Endothelial cell (in vitro differentiated cells): ENCODE measurements at places on chromosomes 2 and 18.

DNA sequence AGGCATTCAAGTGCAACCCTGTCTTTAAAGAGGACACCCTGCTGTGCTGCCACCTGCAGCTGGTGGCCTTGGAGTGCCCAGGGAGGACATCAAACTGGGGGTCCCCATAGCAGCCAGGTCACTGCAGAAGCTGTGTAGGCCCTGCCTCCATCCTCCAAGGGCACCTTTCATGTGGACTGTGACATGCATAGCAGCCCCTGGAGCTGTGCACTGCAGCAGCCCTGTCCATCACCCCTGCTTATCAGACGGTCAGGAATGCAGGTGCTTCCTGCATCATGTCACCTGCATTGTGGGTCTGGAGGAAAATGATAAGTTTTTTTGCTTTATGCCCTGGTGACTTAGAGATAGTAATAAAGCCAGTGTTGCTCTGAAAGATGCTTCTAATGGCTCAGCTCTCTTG lies 155.7 kb downstream of the DYSF start:
- peak; percentile 2 for DNase-seq

DNA sequence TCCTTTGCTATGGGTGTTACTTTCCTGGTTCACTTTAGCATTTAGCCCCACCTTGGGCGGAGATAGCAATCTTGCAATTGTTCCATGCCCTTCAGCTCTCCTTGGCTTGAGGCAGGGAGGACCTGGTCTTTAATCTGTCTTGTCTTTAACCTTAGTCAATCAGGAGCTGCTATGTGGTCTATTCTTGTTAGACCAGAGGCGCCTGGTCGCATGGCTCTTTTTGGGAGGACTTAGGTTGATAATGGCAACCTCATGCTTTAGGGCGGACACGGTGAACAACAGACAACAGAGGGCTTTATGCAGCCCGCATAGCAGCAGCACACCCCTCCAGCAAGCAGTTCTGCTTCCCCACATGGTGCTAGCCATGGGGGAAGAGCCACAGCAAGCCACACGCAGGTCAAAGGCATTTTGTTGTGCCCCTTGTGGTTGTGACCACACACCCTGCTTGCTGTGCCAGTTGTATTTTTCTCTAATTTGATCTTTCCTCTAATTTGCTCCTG lies 17.7 kb upstream of the ZDBF2 start:
- no peak for DNase-seq

- peak; percentile 84 for DNase-seq
These were observed 174.0 kb downstream of the SMAD2 start for GRCh38 chr18:47756364-47757016.

GRCh38 chr2:28956890-28957289 lies 24.2 kb upstream of the TOGARAM2 start:
- peak; percentile 36 for DNase-seq

GRCh38 chr2:226299771-226300170 lies 499.8 kb downstream of the IRS1 start:
- no peak for DNase-seq

GRCh38 chr2:7077660-7078267 lies 160.6 kb downstream of the RNF144A start:
- DNase-seq, result no peak

GRCh38 chr18:23631746-23632145 lies 31.0 kb downstream of the ANKRD29 start:
- DNase-seq, result no peak

GRCh38 chr2:190807886-190808285 lies 72.7 kb upstream of the GLS start:
- DNase-seq, result no peak

DNA sequence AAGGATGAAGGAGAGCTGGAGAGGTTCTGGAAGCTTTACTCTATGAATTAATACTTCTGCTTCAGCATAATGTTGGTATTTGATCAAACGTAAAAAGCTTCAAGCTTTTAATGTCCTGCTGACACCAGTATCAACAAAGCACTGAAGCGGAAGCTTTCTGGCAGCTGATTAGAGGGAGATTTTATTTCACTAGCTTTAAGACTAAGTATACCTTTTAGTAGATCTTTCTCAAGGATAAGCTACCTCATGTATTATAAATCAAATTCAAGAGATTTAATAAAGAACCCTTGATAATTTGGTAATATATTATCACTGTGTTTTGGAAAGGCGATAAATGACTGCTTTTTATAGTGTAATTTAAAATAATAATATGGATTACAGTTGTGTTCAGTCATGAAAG lies 128.0 kb upstream of the CD302 start:
- no peak for DNase-seq

DNA sequence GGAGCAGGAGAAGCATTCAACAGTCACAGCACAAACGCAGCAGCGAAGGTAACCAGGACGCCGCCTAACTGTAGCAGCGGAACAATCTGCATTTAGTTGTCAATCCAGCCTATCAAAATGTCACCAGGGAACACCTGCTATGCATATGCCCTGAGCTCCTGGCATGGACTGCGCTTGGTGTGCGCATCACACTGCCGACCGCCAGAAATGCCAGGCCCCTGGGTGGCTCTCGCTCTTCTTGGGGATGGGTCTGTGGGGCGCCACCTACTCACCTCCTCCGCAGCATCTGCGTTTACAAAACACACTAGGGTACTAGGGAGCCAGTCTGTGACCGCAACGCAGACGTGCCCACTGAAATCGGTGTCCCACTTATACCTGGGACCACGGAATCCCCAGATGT lies 31.7 kb downstream of the ZNF516 start:
- DNase-seq, result no peak

GRCh38 chr2:61074100-61074499 lies 8.4 kb downstream of the SANBR start:
- no peak for DNase-seq

- DNase-seq, result no peak
These were observed 512.0 kb downstream of the CMPK2 start for GRCh38 chr2:6353669-6354068.

DNA sequence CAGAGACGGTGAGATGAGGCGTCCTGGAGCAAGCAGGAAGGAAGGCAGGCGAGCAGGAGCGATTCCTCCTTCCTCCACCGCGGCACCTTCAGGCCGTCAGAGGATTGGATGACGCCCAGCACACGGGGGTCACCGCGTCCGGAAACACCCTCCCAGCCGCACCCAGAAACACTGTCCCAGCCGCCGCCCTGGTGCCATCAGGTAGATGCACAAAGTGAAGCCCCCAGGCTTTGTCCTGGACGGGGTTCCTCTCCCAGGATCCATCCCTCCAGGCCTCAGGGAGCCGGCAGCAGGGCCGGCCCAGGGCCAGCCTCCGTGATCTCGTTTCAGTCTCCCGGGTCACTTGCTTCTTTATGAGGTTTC lies 31.5 kb downstream of the RTP5 start:
- DNase-seq, result no peak
